Type B pancreatic cell (in vitro differentiated cells): ENCODE measurements at places on chromosomes 6 and 20.
A peak's percentile ranks its signal among the peaks of the same experiment; 100 is the strongest.

DNA sequence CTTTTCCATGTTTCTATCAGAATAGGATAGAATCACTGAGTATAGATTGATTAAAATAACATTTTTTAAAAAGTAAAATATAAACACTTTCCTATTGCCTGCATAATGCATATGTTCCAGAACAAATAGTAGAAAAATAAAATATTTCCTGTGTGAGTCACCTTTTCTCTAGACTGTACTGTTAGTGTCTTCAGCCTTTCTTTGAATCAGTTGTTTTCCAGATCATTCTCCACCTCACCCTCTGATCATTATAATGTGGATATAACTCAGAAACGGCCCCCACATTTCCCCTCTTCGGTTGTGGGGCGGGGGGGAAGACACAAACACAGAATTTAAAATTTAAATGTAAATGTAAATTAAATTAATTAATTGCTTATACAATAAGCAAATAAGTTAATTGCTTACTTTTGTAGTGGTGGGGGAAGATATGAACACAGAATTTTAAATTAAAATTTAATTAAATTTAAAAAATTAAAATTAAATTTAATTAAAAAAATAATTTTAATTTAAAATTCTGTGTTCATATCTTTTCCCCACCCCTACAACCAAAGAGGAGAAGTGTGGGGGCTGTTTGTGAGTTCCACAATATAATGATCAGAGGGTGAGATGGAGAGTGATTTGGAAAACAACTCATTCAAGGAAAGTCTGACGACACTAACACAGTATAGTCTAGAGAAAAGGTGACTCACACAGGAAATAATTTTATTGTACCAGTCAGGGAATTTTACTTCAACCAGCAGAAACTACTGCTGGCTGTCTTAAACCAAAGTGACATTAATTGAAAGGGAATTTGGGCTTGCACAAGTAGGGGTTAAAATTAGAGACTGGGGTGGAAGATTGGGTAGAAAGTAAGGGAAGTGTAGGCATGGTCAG lies 37.1 kb upstream of the PROKR2 start:
- no peak for DNase-seq
- H3K27ac ChIP-seq: no peak overlapping the region
- H3K4me3 ChIP-seq: no peak overlapping the region
- H3K4me1 ChIP-seq: no peaks in the 10 kb centered on the region
- H3K36me3 ChIP-seq: no peaks in the 10 kb centered on the region

DNA sequence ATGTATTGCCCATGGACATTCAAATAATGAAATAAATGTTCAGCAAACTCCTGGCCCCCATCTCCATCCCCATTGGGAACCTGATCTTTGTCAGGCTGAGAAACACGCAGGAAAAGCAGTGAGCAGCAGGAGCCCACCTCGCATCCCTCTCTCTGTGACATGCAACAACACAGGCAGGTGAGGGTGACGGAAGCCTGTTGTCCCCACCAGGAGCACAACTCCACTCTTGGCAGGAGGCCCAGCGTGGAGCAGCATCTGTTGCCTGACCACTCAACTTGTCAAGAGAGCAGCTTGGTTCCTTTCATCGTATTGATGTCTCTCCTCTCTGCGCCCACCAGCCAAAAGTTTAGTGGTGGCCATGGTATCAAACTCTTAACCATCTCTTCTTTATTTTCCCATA lies 586.9 kb upstream of the ARID1B start:
- H3K36me3 ChIP-seq: no peaks in the 10 kb centered on the region
- no peak for DNase-seq
- no peak overlapping the region for H3K27ac ChIP-seq
- no peak overlapping the region for H3K4me3 ChIP-seq
- no peaks in the 10 kb centered on the region for H3K27me3 ChIP-seq

DNA sequence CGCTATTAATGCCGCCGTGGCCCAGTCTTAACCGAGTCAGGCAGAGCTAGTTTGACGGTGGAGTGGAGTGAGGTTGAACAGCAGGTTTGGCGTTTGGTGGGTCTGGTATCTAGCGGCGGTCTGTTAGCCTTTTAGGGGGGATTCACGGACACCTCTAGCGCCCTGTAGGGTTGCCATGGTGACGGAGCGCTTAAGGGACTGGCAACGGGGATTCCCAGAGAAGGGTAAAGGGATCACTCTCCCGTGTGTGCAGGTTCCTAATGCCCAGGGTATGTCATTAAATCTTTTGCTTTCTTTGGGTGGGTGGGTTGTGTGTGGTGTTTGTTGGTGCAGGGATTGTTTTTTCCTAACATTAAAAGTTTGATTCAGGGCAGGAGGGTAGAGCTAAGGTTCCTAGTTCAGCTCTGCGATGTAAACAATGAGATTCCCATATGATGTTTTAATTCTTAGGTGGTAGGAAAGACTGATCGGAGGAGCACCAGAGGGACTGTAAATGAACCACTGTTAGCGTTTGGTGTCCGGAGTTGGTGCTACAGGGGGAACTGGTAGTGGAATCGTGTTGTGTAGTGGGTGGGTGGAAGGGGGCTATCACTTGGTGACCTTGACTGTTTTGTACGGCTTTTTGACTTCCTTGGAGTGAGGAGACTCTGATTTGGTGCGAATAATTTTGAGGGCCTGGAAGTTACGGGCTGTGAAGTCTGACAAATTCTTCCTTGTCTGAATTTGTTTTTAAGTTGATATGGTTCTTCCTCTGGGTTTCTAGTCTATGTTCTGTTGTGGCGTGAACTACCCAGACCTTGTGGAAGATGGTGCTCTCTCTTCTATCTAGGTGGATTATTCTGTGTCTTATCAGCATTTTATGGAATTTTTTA lies 5.0 kb downstream of the BRD2 start:
- H3K4me1 ChIP-seq: peaks cover 21% of the 10 kb centered on the region
- peak overlapping the region; percentile 98 for H3K27ac ChIP-seq
- H3K27me3 ChIP-seq: peaks cover 3% of the 10 kb centered on the region

GRCh38 chr6:73803562-73804241 lies 107.7 kb downstream of the CD109 start:
- no peak overlapping the region for H3K27ac ChIP-seq
- DNase-seq: no peak
- H3K4me1 ChIP-seq: no peaks in the 10 kb centered on the region

DNA sequence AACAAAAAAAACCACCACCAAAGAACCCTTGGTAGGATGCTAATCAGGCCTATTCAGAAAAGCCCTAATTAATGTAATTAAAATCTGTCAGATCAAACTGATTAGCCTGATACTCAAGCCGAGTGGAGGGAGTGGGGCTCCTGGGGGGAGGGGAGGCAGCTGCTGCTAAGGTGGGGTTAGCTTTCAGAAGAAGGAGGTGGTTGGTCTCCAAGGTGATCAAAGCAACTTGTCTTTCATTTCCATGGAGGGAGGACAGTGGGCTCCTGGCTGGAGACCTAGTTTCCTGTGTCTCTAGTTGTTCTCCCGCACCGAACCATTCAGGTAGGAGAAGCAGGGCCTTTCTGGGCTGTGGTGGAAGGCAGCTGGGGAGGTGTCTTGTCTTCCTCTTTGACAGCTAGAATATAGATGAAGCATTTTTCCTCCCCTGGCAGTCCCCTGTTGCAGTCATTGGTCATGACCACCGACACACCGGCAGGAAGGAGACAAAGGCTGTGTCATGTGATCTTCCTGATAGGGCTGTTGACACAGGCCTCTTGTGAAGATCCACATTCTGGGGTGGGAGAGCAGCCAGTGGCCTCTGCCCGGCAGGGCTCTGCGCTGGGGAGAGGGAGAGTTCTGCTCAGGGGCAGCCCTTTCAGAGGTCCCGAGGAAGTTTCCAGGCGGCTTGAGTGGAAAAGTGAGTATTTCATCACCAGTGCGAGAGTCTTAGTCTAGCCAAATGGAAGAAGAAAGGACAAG lies 39.9 kb upstream of the PRDM1 start:
- peaks cover 18% of the 10 kb centered on the region for H3K4me1 ChIP-seq
- H3K27me3 ChIP-seq: peaks cover 11% of the 10 kb centered on the region
- DNase-seq: no peak
- H3K4me3 ChIP-seq: peak overlapping the region; percentile 59
- H3K36me3 ChIP-seq: no peaks in the 10 kb centered on the region
- no peak overlapping the region for H3K27ac ChIP-seq

GRCh38 chr6:24929242-24929641 lies 6.5 kb downstream of the RIPOR2 start:
- no peak for DNase-seq
- H3K27me3 ChIP-seq: peaks cover 4% of the 10 kb centered on the region
- H3K4me3 ChIP-seq: no peak overlapping the region
- H3K27ac ChIP-seq: no peak overlapping the region

DNA sequence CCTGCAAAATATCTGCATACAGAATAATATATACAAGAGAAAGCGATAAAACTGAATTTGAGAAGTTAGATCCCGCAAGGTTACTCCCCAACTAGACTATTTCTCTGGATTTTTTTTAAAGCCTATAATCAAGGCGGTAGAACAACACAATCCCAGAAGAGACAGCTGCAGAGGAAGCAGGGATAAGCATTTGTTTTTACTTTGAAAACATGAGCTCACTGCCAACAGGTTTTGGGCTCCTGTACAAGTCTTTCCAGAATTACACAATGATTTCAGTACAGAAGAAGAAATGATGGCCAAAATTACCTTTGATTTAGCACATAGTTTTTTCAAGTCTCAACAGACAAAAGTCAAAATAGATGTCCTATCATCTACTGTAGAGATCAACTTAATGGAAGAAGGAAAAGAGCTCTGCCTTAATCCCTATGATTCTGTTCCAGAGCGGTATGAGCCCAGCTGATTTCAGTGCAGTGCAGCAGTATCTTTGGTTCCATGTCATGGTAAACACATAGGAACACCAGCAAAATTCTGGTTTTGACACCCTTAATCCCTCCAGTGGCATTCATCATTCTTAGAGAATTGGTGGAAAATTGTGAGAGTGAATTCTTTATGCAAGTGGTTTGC lies 304.3 kb downstream of the HDGFL1 start:
- H3K4me1 ChIP-seq: peaks cover 4% of the 10 kb centered on the region
- H3K36me3 ChIP-seq: no peaks in the 10 kb centered on the region
- no peak overlapping the region for H3K27ac ChIP-seq
- DNase-seq: no peak

DNA sequence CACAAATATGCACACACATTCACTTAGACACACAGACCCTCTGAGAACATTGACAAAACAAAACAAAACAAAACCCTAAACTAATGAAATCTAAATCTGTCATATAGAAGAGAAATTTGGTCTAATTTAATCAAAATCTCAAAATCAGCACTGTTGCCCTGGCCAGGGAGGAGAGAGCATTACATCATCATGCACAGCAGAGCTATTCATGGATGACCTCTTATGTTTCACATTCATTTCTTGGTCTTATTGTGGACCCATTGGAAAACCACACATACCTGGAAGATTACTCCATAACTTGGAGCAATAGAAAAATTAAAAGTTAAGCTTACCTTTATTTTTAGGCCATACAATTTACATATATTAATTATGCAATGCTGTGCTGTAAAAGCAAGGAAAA lies 1223.6 kb upstream of the GJE1 start:
- H3K36me3 ChIP-seq: no peaks in the 10 kb centered on the region
- no peak overlapping the region for H3K27ac ChIP-seq
- peaks cover 13% of the 10 kb centered on the region for H3K4me1 ChIP-seq
- DNase-seq: no peak

- no peak overlapping the region for H3K27ac ChIP-seq
- H3K4me3 ChIP-seq: no peak overlapping the region
Observed at GRCh38 chr6:20572940-20573339, 38.7 kb downstream of the CDKAL1 start.

GRCh38 chr6:12472601-12473038 lies 182.5 kb downstream of the EDN1 start:
- peaks cover 6% of the 10 kb centered on the region for H3K4me1 ChIP-seq
- H3K27ac ChIP-seq: no peak overlapping the region
- H3K27me3 ChIP-seq: no peaks in the 10 kb centered on the region
- no peaks in the 10 kb centered on the region for H3K36me3 ChIP-seq
- DNase-seq: no peak

DNA sequence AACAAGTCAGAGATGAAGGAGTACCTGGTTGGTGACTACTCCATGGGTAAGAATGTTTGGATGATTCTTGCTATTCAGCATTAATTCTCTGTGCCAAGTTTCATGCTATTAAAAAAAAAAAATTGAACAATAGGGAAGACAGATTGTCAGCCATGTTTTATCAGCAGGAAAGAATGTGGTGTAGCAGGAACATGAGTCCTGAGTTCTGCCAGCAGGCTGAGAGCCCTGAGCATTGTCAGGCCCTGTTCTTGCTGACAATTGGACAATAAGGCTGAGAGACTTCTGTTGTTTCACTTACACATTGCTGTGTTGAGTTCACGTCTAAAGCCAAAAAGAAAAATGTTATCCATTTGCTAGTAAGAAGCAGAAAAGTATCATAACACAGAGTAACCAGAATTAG lies 70.4 kb upstream of the SMIM28 start:
- no peaks in the 10 kb centered on the region for H3K36me3 ChIP-seq
- H3K27me3 ChIP-seq: no peaks in the 10 kb centered on the region
- H3K4me1 ChIP-seq: peaks cover 12% of the 10 kb centered on the region
- peak overlapping the region; percentile 77 for H3K4me3 ChIP-seq
- DNase-seq: no peak

DNA sequence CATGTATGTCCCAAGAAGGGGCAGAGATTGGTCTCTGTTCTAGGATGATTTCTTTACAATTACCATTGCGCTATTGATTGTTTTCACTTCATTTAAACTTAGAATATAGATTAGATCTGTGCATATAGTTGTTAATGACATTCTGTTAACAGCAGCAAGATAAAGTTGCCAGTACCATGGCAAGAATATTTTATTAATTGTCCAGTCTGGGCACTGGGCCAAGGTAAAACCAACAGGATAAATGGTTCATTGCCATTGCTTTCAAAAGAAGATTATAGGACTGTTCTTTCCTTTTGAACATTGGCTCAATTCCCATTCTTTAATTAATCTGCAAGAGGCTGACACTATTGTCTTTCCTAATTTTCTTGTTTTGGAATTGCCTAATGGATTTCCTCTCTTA lies 592.4 kb downstream of the RFPL4B start:
- H3K4me3 ChIP-seq: no peak overlapping the region
- no peak for DNase-seq
- no peaks in the 10 kb centered on the region for H3K27me3 ChIP-seq
- no peaks in the 10 kb centered on the region for H3K36me3 ChIP-seq

- H3K4me3 ChIP-seq: peak overlapping the region; percentile 9
- DNase-seq: no peak
- H3K4me1 ChIP-seq: peaks cover 47% of the 10 kb centered on the region
- no peaks in the 10 kb centered on the region for H3K27me3 ChIP-seq
Observed at GRCh38 chr6:139367810-139368351, 6.6 kb downstream of the CITED2 start.

- H3K36me3 ChIP-seq: peaks cover 20% of the 10 kb centered on the region
- H3K27ac ChIP-seq: no peak overlapping the region
- H3K4me3 ChIP-seq: no peak overlapping the region
- H3K27me3 ChIP-seq: no peaks in the 10 kb centered on the region
Observed at GRCh38 chr6:35243386-35243958, 16.1 kb upstream of the ZNF76 start.

DNA sequence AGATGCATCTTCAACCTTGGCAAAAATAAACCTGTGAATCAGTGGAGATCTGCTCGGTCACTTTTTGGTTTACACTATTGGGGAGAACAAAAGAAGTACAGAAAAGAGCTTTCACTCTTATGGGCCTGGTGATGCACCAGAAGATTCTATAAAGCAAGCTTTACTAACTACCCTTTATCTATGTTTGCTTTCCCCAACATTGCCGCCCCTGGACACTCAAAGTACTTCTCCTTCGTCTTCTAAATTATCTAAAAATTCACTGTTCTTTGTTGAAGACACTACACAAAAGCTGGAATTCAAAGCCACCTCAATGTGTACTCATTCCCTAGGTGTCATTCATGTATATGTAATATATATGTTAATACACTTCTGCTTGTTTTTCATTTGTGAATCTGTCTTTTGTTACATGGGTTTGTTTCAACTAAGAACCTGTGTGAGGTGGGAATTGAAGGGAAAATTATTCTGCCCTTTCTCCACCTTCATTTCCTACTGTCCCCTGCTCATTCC lies 97.9 kb upstream of the BTN3A2 start:
- no peak overlapping the region for H3K27ac ChIP-seq
- DNase-seq: no peak
- peaks cover 13% of the 10 kb centered on the region for H3K4me1 ChIP-seq
- no peak overlapping the region for H3K4me3 ChIP-seq
- no peaks in the 10 kb centered on the region for H3K27me3 ChIP-seq
